ENCODE measurements at places on chromosomes 4 and X.

DNA sequence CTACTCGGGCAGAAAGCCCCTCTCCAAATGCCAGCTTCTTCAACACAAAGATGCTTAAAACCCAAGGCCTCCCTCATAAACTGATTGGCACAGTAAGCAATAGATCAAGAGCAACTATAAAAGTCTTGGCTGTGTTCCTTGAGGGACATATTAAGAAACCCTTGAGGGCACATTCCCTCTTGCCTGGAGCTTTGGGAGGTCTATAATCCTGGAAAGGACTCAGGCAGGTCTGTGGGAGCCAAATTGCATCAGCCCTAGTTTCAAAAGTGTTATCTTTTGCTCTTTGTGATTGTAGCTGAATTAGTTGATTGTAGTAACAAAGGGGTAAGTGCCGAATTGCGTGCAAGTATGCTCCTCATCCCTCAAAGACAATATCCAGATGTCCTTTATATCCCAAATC, 18.6 kb upstream of the SETD7 start:
- DNase-seq: no peak

- DNase-seq: no peak
These were observed 497.6 kb downstream of the CCSER1 start for GRCh38 chr4:90624781-90625180.

DNA sequence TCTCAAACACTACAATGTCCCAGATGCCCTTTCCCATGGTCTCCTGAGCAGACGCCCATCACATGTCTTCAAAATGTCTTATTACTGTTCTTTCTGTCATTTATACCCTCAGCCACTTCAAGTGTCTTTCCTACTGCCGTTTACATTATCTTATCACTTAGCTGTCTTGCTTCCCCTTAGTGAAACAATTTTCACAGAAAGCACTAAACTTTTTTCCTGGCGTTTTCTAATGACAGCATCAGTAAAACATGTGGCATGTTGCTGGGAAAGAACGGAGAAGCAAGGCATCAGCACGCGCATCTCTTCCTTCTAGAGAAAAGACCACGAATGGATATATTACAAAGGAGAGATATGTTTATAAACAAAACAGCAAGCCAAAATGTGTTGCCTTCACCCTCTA, 189.7 kb upstream of the SLIT2 start:
- DNase-seq: no peak

DNA sequence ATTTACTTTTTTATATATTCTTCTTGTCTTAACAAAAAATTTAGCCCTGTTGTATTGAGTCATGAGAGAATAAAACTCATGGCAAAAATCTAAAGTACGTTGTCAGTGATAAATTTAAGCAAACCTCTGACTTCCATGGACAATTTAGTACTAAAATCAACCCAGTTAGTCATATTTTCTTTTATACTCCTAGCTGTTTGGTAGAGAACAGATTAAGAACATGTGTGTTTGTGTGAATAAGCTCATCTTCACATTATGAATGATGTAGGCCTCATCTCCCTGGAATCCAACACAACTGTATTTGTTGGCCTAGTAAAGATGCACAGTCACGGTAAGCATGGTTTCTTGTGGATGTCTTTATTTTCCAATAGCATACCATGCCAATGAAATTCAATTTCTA, 40.8 kb upstream of the FAM47B start:
- DNase-seq: no peak

- DNase-seq: peak; percentile 1
These were observed 32.2 kb downstream of the SMS start for GRCh38 chrX:21972721-21973120.

DNA sequence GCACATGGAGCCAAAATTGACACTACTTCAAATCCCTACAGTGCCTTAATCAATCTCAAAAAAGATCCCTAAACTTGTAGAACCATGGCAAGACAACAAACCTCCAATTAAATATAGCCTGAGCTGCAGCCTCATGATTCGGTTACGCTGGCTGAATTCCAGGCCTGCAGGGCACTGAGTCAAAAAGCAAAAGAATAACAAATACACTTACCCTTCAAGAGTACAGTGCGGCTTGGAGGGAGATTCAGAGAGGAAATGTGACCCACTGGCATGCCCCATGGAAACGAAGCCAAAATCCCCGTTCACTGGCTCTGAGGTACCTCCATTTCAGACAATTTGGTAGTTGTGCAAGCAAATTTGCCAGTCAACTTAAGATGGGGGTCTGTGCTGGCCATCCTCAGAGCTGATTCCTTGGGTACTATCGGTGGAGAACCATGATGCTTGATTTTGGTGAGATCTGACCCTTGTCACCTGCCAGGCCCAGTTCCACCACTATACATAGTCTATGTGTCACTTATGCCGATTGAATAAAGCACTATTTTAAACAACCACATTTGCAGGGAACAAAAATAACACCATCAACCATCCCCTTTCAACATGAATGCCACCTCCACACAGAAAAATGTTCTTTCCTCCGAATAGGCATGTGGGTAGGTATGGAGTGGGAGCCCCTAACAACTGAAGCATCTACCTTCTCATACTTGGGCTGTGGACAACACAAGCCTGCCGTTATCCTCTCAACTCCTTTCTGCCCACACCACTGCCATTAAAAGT, 2.1 kb downstream of the C4orf54 start:
- DNase-seq: no peak

DNA sequence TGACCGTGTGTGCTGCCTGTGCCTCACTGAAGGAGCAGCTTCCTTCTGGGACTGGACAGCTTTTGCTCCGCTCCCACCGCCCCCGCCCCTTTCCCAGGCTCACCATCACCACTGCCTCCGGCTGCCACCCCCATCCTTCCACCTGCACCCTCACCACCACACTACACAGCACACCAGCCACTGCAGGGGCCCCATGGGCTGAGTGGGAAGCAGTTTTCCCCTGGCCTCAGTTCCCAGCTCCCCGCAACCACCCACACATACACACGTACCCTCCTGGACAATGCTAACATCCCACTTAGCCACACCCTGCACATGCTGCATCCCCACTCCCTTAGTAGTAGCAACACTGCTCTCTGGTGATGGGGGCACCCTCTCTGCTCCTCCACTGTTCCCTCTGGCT, 29.6 kb upstream of the COX18 start:
- DNase-seq: no peak

GRCh38 chr4:10643600-10644425, 40.8 kb downstream of the CLNK start:
- no peak for DNase-seq

DNA sequence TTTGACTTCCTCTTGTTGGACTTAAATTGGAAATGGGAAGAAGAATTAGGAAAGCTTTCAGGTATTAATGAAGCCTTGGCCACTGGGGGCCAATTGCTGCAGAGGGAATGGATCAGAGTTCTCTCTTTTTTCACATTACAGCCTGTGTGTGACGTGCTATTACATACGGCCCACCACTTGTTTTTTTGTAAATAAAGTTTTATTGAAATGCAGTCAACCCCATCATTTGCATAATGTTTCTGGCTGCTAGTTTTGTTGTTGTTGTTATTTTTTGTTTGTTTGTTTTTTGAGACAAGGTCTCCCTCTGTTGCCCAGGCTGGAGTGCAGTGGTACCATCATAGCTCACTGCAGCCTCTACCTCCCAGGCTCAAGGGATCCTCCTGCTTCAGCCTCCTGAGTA, 98.4 kb downstream of the ASMT start:
- no peak for DNase-seq

- no peak for DNase-seq
These were observed 95.9 kb upstream of the MYOZ2 start for GRCh38 chr4:119039779-119040178.

GRCh38 chr4:90444904-90445303, 317.7 kb downstream of the CCSER1 start:
- no peak for DNase-seq

DNA sequence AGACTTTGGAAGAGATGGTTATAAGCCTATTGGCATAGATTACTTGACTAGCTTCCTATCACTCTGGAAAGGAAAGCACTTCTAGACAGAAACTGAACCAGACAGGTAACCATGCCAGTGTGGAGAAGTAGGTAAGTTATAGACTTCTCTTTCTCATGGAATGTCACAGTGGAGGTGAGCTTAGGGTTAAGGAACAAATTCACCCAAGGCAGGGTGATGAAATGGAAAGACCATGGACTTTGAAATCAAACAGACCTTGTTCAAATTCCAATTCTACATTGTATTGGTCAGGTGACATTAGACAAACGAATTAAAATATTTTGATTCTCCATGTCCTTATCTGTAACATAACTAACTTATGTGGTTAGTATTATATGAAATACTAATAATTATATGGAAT, 7.7 kb upstream of the RAP1GDS1 start:
- DNase-seq: no peak

DNA sequence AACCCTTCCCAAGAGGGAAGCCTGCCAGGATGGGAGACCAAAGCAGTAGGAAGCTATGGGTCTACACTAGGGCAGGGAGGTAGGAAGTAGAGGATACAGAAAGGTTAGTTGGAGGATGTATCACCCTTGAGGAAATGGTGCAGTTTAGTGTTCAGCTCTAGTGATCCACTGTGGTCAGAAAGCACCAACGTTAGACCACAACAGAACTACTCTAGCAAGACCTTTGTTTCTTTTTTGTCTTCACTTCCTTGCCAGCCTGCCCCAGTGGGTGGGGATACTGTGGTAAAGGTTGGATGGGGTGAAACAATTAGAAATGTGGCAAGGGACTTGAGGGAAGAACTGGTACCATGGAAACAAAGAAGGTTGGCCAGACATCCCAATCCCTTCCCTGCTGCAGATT, 83.3 kb downstream of the DDIT4L start:
- DNase-seq: no peak

DNA sequence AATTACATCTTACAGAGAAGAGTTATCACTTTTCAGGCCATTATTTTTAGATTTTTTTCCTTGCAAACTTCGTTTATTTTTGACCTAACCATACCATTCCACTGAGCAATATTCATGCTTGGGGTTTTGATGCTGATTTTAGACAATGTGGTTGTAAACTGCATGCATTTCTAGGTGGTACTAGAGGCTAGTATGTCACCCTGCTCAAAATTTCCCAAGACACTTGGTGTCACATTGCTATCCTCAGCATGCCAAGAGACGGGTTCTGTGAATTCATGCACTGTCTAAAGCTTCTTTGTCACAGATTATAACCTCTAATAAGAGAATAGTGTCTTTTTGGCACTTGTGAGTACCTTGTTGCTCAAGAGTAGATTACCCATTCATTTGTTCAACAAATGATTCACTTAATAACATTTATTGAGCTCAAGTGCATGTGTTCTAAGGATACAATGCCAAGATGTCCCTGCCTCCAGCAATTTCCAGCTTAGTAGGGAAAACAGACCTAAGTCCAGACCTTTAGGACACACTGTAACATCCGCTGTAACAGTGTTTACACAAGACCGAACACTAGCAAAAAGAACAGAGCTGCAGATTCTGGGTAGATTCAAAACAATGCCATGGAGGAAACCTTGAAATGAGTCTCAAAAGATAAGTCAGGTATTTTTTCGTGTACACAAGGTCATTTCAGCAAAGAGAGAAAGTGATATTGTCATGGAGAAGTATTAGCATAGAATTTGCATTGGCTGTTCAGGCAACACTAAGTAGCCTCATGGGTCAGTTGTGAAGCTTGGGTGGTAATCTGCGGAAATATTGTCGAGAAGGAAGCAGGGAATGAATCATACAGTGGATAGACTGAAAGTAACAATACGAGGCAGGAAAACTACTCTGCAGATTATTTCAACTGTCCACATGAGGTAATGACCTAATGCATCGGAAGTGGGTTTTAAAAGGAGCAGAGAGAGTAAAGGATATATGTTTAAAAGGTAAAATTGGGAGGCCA, 515.1 kb upstream of the ZFP42 start:
- DNase-seq: no peak

GRCh38 chr4:185108669-185109068, 34.4 kb upstream of the SLC25A4 start:
- DNase-seq: no peak

GRCh38 chr4:39256436-39256835, 74.1 kb downstream of the WDR19 start:
- DNase-seq: no peak

GRCh38 chr4:133152831-133153481, 3.9 kb downstream of the PCDH10 start:
- DNase-seq: no peak

DNA sequence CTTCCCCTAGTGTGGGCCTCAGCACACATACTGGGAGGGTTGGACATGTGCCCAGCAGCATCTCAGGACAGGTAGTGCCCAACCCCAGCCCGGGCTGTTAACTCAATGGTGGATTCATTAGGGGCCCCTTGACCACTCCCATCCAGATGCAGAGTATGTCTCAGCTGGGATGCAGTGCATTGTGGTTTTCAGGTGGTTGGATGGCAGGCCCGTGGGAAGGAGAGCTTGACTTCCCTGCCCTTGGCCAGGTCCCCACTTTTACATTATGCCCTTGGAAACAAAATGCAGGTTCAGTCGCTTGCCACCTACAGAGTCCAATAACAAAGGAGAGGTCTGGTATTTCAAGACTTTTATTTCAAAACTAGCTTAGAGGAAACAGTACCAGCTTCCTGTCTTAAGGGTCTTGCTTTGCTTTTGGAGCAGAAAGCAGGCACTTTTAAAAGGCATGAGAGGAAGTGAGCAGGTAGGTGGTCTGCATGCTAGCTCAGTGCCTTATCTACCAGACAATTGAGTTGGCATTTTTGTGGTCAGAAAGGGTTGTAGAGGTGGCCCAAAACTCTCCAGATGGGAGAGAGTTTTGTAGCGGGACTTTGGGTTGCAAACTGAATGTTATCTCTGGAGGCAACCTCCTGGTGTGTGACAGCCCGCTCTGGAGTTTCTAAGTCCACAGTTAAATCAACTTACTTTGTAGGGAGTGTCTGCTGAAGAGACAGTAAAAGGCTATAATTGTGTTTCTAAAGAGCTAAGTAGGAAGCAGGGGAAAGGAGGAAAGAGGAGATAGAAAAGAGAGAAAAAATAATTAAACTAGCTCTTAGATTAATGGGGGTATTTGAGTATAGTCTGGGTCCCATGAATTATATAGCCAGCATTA, 171.0 kb downstream of the GALNTL6 start:
- DNase-seq: no peak

DNA sequence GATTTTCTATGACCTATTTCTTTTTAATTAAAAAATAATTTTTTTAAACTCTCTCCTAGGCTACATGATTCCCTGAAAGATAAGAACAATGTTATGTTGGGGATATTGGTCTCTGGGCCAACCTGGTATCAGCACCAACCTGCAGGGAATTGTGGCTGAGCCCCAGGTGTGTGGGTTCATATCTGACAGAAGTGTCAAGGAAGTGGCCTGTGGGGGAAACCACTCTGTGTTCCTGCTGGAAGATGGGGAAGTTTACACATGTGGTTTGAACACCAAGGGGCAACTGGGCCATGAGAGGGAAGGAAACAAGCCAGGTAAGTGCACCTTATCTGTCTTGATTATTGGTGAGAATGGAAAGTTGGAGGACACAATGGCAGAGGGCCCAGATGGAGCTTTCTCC, 13.5 kb downstream of the HERC3 start:
- DNase-seq: no peak

Measured in stimulated activated CD8-positive, alpha-beta memory T cell treated with anti-CD3 and anti-CD28 coated beads, Interleukin-2, amount 100 ng/mL, for 1 hour (primary cell).